ENCODE measurements at places on chromosomes 1 and 21.

DNA sequence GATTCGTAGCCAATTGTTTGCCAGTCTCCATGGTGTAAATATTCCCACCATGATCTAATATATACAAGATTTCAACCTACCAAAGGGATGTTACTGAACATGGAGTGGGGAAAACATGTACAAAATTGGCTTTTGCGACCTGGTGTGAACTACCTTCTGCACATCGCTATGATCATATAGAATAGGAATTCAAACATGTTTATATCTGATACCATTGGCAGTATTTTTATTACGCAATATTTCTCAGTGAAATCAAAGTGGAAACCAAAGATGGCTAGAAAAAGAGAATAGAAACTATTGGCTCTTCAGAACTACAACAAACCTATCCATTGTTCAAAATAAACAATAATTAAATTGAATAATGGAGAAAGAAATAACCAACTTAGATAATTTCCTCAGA, 285.1 kb downstream of the TPR start:
- DNase-seq, result no peak

DNA sequence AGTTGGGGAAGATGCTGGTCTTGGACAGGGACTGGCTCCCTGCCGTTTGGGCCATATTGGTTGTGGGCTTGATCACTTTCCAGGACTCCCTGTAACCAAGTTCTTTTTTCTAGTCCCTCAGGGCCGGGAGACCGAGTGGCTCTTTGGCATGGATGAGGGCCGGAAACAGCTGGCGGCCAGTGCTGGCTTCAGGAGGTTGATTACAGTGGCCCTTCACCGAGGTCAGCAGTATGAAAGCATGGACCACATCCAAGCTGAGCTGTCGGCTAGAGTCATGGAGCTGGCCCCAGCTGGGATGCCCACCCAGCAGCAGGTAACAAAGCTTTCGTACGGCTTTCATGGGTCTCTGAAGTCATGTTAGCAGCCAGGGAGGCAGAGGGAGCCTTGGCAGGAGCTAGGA, 4.3 kb downstream of the METTL13 start:
- no peak for DNase-seq

DNA sequence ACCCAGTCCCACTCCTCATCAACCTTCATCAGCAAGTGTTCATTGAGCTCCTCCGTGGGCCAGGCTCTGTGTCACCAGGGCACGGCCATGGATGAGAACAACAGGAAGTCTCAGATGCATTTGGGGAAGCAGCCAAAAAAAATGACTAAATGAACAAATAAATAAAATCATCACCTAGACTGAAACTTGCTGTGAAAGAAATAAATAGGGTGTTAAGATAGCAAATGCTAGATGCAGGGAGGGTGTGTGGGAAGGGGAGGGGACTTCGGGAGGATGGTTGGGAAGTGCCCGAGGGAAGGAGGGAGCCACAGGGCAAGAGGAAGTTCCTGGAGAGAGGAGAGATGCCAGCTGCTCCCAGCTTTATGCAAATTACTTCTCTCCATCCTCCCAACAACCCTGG, 696.7 kb downstream of the PTPRU start:
- DNase-seq, result no peak

DNA sequence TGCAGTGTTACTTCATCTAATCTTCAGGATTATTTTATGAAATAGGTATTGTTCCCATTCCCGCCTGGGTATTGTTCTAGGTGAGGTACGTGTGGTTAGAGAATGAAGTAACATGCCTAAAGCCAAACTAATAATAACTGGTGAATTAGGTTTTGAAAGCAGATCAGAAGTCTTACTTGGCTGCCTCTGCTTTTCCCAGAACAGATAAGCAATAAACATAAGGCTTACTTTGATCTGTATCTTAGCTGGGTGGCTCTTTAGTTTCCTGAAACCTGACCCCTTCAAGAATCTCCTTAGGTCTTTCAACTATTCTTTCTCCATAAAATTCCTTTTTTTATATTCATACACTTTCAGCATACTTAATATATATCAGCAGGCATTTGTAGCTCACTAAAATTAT, 65.3 kb downstream of the VAV3 start:
- no peak for DNase-seq

DNA sequence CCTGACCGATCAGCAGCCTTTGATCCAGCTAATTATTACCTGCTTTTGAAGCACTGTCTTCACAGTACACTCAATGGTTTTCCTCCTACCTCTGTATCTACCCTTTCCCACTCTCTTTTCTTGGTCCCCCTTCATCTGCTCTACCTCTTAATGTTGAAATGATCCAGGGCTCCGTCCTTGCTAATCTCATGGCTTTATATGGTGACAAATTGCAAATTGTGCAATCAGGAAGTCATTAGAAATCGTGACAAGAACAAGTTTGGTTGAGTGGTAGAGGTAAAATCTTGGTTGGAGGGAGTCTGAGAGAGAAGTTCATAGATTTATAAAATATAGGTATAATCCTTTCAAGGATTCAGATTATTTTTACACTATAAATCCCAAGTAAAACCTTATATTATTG, 9.6 kb upstream of the CYB5R1 start:
- no peak for DNase-seq

DNA sequence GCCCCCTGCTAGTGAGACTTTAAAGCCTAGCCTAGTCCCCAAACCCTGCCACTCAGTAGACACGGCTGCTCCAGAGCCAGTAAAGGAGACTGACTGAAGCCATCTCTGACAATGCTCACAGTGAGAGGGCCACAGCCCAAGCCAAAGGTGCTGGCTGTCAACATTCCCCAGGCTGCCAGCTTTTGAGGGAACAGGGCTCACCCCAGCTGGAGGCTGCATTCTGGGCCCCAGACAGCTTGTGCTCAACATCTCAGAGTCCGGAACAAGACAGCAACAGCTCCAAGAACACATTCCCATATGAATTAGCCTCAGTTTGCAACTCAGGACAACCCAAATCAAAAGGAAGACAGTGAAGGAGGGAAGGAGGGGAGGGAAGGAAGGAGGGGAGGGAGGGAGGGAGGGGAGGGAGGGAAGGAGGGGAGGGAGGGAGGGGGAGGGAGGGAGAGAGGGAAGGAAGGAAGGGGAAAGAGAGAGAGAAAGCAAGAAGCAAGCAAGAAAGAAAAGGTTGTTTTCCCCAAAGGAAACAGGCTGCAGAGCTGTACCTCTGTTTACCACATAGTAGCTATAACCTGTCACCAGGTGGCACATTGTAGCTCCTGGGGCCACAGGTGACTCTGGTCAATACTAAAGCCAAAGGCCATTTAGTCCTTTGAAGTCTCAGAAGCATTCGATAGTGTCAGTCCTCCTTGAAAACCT, 5.4 kb downstream of the ARTN start:
- DNase-seq, result no peak

GRCh38 chr1:62247391-62248168, 52.9 kb downstream of the L1TD1 start:
- DNase-seq, result no peak

DNA sequence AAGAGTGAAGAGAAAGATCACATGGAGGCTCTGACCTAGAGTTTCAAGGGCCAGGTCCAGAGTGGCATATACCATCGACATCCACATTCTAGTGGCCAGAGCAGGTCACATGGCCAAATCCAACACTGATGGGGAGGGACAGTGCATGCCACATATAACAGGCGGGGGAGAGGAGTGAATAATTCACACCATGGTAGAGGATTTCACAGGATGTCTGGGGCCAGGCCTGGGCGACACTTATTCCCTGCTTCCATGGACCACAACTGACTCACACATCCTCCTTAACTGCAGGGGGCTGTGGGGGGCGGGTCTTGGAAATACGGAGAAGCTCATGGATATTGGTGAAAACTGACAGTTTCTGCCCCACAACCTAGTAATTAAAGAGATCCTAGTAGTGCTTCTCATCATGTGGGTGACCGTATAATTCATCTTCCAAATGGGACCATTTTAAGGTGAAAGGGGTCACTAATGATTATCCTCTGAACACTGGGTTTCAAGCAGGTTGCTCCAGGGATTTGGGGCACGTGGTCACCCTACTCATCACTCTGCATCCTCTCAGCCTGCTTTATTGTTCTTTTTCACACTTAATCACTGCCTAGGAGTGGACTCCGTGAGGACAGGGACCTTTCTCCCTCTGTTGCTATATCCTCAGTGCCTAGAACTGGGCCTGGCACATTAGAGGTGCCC, 44.0 kb downstream of the IGSF21 start:
- DNase-seq, result no peak

GRCh38 chr1:54371942-54372275, 34.3 kb downstream of the SSBP3 start:
- no peak for DNase-seq

- DNase-seq, result no peak
Measured at GRCh38 chr1:185565302-185565701, 168.9 kb upstream of the HMCN1 start.

Data from GM13976 (cell line).